ENCODE measurements at places on chromosomes 1 and 21. TPM values are rescaled to one million over a fixed set of nuclear protein-coding genes. Genes with fewer than 3 reads are reported as not detected.

The ICOSLG gene
- 4.3 TPM for total RNA-seq

The SYCP1 gene
- total RNA-seq, result not detected

The TESK2 gene
- 1.5 TPM for total RNA-seq

The GPR25 gene
- not detected for total RNA-seq

The IL19 gene
- not detected for total RNA-seq

The SPATA46 gene
- not detected for total RNA-seq

The OR4F29 gene
- not detected for total RNA-seq

All from Right ventricle myocardium superior (tissue), 1 donor.